Activated CD4-positive, alpha-beta T cell treated with anti-CD3 and anti-CD28 coated beads, Interleukin-2, amount 50 U/mL, for 24 hours (primary cell): ENCODE measurements at places on chromosomes 7 and 10.

- DNase-seq = no peak
These were observed 51.8 kb downstream of the PYROXD2 start for GRCh38 chr10:98363220-98363619.

- no peak for DNase-seq
These were observed 15.7 kb upstream of the STN1 start for GRCh38 chr10:103933557-103934121.

GRCh38 chr7:38709123-38709522 is 78.0 kb upstream of the AMPH start:
- DNase-seq = no peak

DNA sequence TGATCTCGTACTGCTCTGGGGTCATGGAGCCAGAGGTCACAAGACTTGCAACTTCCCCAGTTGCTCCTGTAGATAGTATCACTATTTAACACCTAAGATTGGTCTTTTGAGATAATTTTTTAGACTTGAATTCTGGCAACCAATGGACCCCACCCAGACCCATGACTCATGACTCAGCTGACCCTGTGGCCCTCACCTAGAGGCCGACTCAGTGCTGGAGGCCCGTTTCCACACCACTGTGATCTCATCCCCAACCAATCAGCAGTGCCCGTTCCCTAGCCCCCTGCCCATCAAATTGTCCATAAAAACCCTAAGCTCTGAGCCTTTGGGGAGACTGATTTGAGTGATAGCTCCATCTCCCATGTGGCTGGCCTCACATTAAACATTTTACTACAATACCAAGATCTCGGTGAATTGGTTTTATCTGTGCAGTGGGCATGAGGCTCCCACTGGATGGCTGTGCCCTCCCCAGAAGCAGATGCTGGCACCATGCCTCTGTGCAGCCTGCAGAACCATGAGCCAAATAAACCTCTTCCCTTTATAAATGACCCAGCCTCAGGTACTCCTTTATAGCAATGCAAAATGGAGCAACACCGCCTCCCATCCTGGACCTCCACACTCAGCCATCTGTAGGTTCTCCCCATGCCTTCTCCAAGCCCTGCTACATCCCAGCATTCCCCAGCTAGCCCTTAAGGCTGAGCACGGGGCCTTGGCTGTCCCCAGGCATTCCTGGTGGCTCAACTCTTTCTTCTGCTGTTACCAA is 98.8 kb downstream of the PRKAG2 start:
- no peak for DNase-seq

DNA sequence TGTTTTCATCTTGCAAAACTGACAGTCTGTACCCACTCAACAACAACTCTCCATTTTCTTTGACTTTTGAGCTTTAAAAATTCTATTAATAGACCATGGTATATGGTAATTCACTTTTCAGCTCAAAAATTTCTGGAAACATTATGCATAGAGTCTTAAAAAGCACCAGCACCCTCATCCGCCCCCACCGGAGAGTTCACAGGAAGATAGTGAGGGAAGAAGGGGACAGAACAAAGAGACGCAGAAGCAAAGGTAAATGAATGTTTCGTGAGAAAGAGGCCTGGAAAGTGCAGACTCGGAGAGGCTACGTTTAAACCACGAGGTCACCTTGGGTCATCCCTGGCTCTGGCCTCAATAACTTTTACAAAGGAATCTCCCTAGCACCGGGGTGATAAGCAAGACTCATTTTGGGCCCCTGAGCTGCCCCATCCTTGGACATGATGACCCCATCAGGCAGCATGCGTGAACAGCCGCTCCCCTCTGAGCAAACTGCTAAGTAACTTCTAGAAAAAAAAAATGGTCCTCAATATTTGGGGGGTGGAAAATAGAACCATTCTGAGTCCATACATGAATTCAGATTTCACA is 96.3 kb downstream of the CPXM2 start:
- DNase-seq = no peak

DNA sequence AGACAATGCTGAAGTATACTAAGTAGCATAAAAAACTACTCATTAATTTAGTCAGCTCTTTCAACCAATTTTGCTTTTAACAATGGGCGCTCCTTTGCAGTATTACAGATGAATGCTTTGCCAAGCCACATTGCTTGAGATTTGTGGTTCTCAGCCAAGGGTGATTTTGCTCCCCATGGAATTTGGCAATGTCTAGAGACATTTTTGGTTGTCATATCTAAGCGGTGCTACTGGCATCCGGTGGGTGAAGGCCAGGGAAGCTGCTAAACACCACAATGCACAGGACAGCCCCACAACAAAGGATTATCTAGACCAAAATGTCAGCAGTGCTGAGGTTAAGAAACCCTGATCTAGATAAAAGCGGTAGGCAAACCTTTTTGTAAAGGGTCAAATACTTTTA is 112.0 kb downstream of the UBE2H start:
- DNase-seq = no peak

- DNase-seq = no peak
These were observed 118.6 kb upstream of the BTBD16 start for GRCh38 chr10:122152544-122152943.

GRCh38 chr7:33716581-33717477 is 188.5 kb upstream of the BMPER start:
- no peak for DNase-seq

GRCh38 chr7:150586068-150586784 is 19.0 kb downstream of the GIMAP4 start:
- DNase-seq = no peak

DNA sequence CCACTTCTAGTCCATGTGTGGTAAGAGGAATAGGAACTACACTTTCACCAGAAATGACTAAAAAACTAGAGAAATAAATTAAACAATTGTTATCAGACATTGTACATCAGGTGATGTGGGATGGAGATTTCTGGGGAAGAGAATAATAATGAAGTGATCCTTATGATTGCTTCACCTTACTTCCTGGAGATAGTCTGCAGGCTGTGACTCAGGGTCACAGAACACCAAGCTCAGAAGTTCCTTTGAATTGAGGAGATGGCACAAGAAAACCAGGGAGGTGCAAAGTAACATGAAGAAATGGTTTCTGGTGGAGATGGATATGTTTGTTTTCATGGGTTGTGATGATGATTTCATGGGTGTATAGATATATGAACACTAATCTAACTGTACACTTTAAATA is 44.5 kb downstream of the ZWINT start:
- no peak for DNase-seq

GRCh38 chr10:95334805-95335144 is 44.0 kb upstream of the PDLIM1 start:
- no peak for DNase-seq

DNA sequence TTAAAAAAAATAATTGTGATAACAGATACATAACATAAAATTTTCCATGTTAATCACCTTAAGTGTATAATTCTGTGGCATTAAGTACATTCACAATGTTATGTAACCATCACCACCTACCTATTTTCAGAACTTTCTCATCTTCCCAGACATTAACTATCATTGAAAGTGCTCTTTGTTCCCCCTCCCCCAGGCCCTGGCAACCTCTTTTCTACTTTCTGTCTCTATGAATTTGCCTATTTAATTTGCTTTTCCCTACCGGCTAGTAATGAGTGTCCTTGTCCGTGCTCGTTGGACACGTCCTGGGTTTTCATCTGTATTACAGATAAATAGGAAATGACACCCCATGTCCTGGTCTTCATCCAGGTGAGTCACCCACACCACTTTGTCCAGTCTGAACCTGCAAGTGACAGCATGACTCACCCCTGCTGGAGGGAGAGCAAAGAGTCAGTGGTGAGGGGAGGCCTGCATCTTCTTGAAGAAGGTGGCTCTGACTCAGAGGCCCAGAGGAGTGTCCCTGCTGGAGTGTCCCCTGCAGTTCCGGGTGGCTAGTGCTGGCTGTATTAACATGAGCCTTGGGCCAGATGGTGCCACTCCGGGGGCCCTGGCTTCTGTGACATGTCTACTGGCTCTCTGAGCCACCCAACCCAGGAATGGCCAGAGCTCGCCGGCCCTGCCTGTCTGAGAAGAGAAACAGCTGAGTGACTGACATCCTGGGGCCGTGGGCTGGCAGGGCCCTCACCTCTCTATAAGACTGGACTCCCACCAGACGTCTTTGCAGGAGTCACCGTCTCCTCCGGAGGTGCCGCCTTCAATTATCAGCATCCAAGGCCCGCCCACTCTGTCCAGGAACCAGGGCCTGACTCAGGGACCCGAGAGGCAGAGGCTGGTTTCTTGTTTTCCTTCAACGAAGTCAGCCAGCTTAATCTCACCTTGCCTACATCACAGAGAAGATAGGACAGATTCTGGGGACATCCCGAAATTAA is 503.2 kb upstream of the MKI67 start:
- DNase-seq = no peak

GRCh38 chr7:4725850-4726450 is 43.9 kb downstream of the FOXK1 start:
- DNase-seq = no peak

- no peak for DNase-seq
These were observed 67.9 kb upstream of the NFKB2 start for GRCh38 chr10:102327641-102328040.

GRCh38 chr7:28954471-28954870 is 3.7 kb downstream of the TRIL start:
- no peak for DNase-seq

DNA sequence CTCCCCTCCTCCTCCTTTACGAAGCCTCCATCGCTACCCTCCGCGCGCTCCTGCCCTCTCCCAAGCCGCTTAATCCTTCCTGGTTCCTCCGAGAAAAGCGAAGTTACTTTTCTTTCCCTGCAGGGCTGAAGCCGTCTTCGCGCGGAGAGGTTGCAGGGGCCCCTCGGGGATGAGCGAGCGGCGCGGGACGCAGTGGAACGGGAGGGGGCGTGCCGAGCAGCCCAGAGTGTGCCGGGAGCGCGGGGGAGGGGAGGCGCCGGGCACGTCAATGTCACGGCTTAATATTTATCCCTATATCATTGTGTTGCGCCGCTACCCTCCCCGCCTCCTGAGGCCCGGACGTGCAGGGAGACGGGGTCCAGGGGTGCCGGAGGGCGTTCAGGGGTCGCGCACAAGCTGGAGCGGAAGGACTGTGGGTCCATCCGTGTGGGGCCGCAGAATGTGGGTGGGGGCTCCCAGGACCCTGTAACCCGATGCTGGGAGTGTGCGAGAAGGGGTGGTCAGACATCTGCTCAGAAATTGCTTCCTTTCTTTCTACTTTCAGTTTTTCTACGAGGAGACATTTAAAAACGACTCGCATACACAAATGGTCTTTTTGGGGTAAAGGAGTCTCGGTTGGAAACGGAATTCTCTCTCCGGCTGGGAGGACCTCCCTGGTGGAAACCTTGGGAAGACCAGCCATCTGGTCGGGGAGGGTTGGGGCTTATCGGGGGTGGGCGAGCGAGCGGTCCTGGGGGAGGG is 2.4 kb downstream of the CDK6 start:
- DNase-seq = peak; percentile 84

DNA sequence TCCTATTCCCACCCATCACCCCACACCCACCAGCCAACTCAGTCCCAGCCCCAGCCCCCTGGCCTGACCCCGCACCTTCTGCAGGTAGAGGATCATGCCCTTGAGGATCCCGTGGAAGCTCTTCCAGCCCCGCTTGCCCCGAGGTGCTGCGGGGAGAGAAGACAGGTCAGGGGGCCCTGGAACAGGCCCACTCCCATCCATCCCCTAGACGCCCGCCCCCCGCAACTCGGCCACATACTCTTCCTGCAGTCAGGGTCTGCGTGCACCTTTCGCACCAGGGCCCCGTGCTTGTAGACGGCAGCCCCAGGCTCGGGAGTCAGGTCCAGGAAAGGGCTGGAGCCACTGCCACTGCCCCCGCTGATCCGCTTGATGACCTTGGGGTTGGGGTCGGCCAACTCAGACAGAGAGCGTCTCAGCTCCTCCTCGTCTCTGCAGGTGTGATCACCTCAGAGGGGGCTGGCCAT is 9.6 kb downstream of the NFKB2 start:
- DNase-seq = no peak

- DNase-seq = no peak
These were observed 373.0 kb downstream of the RPS24 start for GRCh38 chr10:78406648-78407008.

GRCh38 chr10:1166101-1166827 is 110.1 kb downstream of the WDR37 start:
- DNase-seq = no peak

- DNase-seq = no peak
These were observed 315.8 kb downstream of the KCNMA1 start for GRCh38 chr10:77321838-77322237.

- DNase-seq = no peak
These were observed 435.2 kb upstream of the SEMA3A start for GRCh38 chr7:84629640-84630318.

DNA sequence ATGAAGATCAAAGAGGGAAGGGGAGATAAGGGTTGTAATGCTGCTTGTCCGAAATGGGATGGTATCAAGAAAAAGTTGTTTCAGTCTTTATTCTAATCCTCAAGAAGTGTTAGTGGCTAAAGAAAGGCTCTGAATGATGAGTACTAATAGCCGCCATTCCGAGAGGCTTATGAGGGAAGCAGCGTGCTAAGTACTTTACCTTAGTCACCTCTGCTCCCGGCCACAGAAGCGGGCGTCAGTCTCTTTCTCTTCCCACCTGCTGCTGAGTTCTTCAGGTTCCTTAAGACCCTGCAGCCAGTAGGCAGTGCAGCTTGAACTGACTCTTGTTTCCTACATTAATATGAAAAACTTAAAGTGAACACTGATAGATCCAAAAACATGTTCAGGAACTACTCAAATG is 73.1 kb downstream of the EEPD1 start:
- DNase-seq = no peak

DNA sequence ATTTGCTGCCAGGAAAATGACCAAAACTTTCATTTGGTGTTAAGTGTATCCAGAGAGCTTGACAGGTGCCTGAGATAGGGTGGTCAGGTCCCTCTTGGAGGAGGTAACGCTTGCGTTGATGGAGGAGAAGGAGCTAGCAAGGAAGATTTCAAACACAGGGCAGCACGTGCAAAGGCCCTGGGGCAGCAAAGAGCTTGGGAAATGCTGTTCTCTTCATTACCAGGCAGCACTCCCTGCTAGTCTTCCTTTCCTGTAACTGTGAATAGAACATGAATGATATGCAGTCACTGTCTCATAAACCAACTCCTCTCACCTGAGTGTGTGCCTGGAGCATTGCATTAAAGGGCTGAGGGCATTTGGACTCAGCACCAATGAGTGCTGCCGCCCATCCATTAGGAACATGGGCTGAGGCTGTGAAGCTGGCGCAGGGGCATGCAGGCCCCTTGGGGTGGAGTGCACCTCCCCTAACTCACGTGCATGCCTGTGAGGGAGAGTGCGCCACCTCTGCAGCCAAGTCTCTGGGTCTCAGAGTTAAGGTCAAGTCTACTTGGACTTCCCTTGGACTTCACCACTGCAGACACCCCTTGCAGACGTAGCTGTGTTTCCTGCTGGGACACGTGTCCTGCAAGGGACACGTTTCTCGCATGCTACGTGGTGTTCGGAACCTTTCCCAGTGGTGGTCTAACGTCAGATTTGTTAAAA is 136.8 kb downstream of the PAXIP1 start:
- DNase-seq = no peak

- no peak for DNase-seq
These were observed 22.3 kb downstream of the MUC12 start for GRCh38 chr7:100991631-100992030.

DNA sequence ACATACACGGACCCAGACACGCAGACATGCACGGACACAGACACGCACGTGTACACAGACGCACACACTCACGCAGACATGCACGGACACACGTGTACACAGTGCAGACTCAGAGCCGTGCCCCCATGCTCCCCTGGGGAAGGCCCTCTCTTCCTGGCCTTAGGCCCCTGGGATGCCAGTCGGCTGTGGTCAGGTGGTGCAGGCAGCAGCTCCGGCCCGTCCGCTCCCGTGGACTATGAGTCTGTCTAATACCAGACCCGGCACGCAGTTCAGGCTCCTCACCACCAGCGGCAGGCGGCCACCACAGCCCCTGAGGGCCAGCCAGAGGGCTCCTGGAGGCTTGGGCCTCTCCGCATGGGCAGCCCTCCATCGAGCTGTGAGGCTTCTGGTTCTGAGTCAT is 52.0 kb upstream of the NKX6-2 start:
- no peak for DNase-seq
